ENCODE measurements at places on chromosomes 3 and 15. TPM values are rescaled to one million over a fixed set of nuclear protein-coding genes. Genes with fewer than 3 reads are reported as not detected.

DNA sequence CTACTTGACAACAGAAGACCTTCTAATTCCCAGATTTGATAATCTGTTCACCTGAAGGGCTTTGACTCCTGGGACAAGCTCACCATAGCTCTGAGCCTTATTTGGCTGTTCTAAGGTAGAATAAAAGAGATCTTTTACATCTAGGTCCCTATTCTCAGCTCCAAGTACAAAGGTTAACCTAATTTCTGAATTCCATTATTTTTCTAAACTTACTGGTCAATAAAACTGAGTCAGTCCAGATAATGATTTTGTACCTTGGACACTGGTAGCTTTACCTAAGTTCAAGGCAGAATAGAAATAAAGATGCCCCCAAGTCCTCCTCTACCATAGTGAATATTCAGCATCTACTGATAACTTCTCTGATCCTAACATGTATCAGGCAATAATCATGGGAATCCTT, 81.8 kb upstream of the MEX3B start:
- no peak for DNase-seq

DNA sequence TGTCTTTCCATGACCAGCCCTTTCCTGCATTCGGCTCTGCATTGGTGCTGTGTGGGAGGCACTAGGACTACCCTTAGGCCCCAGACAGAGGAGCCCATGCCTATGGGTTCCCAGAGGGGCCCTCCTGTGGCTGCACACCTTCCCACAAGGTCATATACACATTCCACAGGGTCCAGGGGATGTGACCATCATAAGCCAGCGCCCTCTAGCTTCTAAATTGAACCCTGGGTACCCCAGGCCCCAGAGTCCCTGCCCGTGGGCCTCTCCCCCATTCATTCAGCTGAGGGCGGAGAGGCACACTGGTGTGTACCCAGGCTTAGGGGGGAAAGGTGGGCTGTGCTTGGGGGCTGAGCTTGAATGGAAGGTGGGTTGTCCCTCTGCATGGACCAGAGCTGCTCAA, 10.2 kb upstream of the SLC6A6 start:
- DNase-seq, result no peak

DNA sequence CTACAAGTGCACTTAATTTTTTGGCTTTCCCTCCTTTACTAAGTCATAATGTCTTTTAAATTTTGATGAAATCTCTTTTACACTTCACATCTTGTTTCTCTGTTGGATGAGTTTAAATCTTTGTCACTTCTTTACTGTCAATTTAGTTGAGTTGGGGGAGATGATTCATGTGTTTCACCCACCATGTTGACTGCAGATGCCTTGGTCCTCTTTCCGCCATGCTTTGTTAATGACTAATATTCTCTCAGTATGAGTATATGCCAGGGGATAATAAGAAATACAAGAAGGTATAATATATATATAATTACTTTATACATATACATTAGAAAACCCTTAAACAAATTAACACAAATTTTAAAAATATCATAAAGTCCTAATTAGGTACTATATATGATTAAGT, 149.7 kb upstream of the SPRED1 start:
- no peak for DNase-seq

Gene ANKUB1
- total RNA-seq, result not detected

Gene FOXB1
- total RNA-seq, result not detected

Gene CYP8B1
- not detected for total RNA-seq

Data from Karpas-422 (cell line).